ENCODE measurements at places on chromosomes 1 and 21.

GRCh38 chr1:213110349-213111300 lies 59.6 kb downstream of the RPS6KC1 start:
- peak; percentile 19 for DNase-seq

GRCh38 chr21:21039624-21040170 lies 41.5 kb downstream of the NCAM2 start:
- no peak for DNase-seq

DNA sequence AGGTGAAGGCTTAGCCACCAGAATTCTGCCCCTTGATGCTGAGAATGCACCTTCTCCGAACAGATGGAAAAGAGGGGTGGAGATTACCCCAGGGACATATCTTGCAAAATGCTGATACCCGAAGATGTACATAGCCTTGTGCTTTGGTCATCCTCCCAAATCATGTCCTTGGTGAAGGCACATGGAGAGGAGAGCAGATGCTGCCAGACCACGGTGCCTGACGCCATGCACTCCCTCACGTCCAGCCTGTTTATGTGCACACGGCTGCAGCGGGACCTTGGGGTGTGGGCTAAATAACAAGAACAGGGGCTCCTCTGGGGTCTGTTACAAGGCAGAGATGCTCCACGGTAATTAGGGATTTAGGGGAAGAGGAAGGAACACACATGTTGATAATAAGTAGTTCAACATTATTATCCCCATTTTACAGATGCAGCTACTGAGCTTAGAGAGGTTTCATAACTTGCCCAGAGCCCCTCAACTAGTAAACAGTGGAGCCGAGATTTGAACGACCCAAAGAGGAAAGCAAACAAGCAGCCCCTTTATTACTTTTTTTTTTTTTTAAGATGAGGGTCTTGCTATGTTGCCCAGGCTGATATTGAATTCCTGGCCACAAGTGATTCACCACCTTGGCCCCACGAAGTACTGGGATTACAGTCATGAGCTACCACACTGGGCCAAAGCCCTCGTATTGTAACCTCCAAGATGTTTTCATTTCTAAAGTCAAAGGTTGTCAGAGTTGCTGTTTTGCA lies 12.9 kb downstream of the EPHX1 start:
- DNase-seq: no peak

- DNase-seq: no peak
These were observed 294.2 kb downstream of the KIF26B start for GRCh38 chr1:245448975-245449431.
